Hippocampal formation (tissue), 2 donors: ENCODE measurements at places on chromosomes 16 and 17.

- DNase-seq: peak; percentile 1
Observed at GRCh38 chr16:31458073-31458843, 1.0 kb upstream of the ARMC5 start.

GRCh38 chr16:2471653-2472487, 773 bp downstream of the NTN3 start:
- no peak for DNase-seq

DNA sequence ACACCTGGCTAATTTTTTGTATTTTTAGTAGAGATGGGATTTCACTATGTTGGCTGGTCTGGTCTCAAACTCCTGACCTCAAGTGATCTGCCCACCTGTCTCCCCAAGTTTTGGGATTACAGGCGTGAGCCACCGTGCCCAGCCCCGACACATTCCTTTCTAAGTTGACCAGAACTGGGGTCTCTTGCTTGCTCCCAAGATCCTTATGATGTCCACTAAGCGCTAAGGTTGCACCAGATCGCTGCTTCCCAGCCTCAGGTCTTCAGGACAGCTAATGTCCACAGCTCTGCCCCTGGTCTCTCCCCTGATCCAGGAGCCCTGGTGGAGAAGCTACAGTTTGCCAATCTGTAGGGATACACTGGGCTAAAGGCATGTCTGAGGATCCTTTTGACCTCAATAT, 29.5 kb downstream of the NSMCE1 start:
- DNase-seq: no peak

- DNase-seq: no peak
Observed at GRCh38 chr17:40557531-40558299, 7.6 kb downstream of the CCR7 start.

- DNase-seq: no peak
Observed at GRCh38 chr17:4998027-4998731, 429 bp downstream of the KIF1C start.

DNA sequence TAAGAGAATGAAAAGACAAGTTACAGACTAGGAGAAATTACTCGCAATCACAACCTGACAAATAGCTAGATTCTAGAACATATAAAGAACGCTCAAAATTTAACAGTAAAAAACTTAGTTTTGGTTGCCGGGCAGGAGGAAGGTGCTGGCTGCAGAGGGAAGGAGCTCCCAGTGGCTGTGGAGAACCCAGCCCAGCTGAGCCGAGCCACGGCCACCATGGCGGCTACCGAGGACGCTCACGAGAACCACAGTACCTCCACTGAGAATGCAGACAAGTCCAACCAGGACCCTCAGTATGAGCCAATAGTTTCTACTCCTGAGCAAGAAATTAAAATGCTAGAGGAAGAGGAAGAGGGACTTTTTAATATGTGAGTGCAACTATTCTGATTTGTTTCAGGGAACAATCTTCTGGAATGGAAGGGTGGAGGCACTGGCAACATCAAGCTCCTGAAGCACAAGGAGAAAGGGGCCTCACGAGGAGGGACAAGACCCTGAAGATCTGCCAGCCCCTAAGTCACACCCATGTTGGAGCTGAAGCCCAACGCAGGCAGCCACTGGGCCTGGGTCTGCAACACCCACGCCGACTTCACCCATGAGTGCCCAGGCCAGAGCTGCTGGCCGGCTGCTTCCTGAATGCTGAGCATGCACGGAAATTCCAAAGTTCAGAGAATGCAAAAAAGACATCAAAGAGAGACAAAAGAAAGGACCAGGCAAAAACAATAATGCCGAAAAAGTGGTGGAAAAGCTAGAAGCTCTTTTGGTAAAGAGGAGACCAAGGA, 55.0 kb downstream of the DNAH17 start:
- DNase-seq: no peak

DNA sequence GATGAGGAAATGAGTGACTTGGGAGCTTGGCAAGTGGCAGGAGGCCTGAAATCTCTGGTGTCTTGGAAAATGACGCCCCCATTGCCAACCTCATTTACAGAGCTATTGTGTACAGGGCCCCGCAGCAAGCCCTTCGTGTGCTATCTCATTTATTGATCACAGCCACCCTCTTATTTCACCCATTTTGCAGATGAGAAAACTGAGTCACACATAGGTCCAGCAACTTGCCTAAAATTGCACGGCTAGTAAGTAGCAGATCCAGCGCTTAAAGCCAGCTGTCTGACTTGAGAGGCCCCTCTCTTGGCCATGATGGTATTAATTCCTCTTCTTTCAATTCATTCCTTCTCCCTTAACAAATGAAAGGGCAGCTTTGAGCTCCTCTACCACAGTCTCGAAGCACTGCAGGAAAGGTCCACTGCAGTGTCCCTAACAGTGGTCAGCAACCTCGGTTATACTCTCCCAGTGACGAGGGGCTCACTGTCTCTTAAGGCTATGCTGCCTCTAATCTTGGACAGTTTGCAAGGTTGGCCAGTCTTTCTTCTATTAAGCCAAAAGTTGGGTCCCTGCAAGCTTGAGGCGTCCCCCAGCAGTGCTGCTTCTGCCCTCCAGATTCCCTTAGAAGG, 162.2 kb downstream of the COPRS start:
- no peak for DNase-seq

DNA sequence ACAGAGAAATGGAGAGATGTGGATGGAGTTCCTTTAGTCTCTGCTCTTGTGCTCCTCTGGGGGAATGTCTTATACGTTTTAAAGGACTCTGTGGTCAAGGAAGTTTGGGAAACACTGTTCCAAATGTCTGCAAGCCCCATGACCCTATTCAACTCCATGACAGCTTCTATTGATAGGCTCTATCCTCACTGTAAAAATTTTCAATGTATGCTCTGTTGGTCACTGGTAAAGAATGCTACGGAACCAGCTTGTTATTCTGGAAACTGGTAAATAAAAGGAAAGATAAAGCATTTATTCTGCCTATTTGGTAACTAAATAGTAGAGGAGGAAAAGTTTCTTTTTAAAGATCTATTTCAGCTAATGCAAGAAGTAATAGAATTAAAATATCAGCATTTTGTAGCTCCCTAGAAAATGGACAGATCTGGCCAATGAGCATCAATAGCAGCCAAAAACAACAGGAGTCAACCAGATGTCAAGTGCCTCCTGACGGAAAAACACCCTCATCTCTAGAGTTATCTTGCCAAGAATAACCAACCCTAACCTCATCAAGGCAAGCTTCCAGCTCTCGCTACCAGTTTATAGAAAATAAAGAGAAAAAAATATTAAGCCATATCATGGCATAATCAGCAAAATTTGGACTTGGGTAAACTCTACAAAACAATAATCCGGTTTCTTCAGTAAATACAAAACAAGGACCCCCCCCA, 16.1 kb downstream of the GDE1 start:
- no peak for DNase-seq

GRCh38 chr17:9342225-9342624, 233.4 kb downstream of the STX8 start:
- DNase-seq: no peak

GRCh38 chr17:50758989-50759544, 8.3 kb downstream of the ANKRD40CL start:
- no peak for DNase-seq

GRCh38 chr17:164303-165235, 16.9 kb downstream of the DOC2B start:
- DNase-seq: peak; percentile 29
